GM12878 (cell line): ENCODE measurements at places on chromosomes 1 and 21. TPM values are rescaled to one million over a fixed set of nuclear protein-coding genes. Genes with fewer than 3 reads are reported as not detected.
A peak's percentile ranks its signal among the peaks of the same experiment; 100 is the strongest.

HTR1D gene
- not detected in 2 replicates for total RNA-seq

PER3 gene
- total RNA-seq: 0.11 and 0.31 TPM in 2 replicates

DNA sequence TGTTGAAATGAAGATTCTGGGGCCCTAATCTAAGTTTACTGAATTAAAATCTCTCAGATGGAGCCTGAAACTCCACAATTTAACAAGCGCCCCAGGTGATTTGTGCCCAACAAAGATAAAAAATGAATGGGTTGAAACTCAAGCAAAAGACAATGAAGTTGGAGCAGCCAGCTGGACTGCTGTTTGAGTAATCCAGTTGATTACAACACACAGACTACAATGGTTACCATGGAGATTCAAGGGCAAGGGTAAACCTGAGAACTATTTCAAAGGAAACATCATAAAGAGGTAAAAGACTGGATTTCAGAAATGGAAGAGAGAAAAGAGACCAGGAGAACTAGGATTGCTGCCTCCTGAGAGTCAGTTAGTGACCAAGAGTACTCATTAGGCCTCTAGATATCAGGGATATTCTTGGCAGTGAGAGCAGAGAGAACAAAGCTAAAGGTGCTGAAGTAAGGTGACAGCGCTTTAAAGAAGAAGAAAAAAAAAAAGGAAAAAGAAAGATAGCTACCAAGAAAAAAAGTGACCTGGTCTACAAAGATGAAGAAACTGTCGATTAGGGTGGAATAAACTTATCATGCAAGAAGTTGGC lies 44.5 kb downstream of the LRRC53 start:
- DNase-seq: no peak

DNA sequence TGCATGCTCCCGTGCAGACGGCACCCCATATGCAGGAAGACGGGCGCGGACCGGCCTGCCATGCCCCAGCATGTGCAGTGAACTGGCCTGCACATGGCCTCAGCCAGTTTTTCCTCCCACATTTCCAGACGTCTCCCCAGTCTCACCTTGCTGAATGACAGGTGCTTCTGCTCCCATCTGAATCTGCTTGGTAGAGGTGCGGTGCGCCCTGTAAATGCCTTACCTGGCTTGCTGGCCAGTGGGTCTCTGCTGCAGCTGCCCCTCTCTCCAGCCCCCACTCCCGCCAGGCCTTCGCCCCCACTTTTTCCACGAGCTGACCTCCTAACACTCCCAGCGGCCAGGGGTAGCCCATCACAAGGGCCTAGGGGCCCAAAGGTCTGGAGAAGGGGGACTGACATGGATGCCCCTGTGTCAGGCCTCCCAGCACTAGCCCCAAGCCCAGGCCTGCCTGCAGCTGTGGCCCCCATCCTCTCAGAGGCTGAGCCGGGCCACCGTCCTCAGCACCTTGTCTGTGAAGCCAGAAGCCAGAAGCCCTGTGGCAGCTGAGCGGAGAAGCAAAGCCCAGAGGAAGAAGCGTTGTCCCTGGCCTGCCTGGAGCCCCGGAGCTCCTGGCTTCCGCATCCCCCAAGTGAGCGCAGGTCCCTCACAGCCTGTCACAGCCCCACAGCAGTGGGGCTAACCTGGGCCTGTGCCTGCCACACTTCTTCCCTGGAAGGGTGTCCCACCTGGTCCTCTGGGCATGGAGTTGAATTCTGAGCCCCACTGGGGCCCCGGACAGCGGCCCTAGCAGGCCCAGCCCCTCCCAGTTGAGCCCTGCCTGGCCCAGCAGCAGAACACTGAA lies 3.7 kb upstream of the SLC19A1 start:
- no peak for DNase-seq

DNA sequence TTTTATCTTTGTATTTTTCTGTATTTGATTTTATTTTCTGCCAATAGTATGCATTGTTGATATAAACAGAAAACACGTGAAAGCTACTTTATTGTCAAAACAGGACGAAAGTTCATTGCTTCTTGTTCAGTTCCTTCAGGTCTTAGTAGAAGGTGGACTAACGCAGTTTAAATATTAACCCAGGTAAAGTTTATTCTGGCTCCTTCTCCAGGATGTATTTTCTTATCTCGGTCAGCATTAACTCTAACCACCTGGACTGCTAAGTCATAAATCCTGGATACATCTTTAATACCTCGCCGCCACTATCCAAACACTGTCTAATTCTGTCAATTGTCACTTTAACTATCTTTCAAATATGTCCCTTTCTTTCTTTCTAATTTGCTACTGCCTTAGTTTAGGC lies 5.7 kb upstream of the SOAT1 start:
- DNase-seq: no peak

TINAGL1 gene
- total RNA-seq: 0.23 and 0.40 TPM in 2 replicates

PSMB2 gene
- 115 and 120 TPM in 2 replicates for total RNA-seq

GCLM gene
- total RNA-seq: 11.1 and 11.6 TPM in 2 replicates

FCN3 gene
- total RNA-seq: 0.28 and 0.32 TPM in 2 replicates

DBT gene
- 7.6 and 7.7 TPM in 2 replicates for total RNA-seq

SPATA46 gene
- total RNA-seq: not detected in 2 replicates

GRCh38 chr1:31798433-31799195 lies 17.2 kb downstream of the SPOCD1 start:
- DNase-seq: no peak

GRCh38 chr1:910881-911721 lies 12.6 kb upstream of the SAMD11 start:
- DNase-seq: no peak

TNFRSF14 gene
- 76.2 and 79.1 TPM in 2 replicates for total RNA-seq

LRRC3 gene
- 0.21 and 0.31 TPM in 2 replicates for total RNA-seq

POU2F1 gene
- 21.1 and 21.7 TPM in 2 replicates for total RNA-seq

PDZK1IP1 gene
- total RNA-seq: not detected in 2 replicates

CACNA1E gene
- 19.4 and 22.0 TPM in 2 replicates for total RNA-seq

DNA sequence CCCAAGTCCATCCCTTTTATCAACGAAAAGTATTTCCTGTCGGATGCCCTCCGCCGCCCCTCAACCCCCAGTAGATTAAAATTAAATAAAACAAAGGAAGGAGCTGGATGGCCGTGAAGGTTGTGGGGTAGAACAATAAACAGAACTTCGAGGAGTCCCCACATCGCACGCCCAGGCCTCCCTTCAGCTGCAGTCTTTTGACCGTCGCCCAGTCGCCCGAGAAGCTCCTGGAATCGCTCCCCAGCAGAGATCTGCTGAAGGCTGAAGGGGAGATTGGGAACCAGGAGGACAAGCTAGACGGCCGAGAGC lies 905 bp downstream of the BARHL2 start:
- no peak for DNase-seq

GRCh38 chr1:19420606-19421005 lies 64.7 kb downstream of the CAPZB start:
- DNase-seq: no peak

- DNase-seq: no peak
Observed at GRCh38 chr1:175514387-175514953, 228.9 kb downstream of the TNR start.

GRCh38 chr1:202932476-202932875 lies 5.4 kb upstream of the KLHL12 start:
- DNase-seq: no peak

GRCh38 chr21:33279330-33279820 lies 13.2 kb downstream of the IL10RB start:
- DNase-seq: no peak

DNA sequence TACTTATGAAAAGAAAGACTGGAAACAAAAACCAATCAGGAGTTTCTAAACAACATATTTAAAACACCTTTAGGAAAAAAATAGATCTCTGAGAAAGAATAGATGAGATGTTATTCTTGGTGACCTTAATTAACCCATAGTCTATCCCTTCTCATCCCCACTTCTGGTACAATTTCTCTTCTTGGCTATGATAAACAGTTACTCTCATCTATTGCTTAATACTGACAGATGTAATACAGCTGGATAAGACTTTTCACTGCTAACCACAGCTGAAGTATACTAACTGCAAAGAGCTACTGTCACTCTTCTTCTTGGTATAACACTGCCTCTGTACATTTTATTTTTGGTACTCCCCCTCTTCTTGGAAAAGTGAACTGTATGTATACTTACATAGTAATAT lies 15.2 kb downstream of the EXTL2 start:
- no peak for DNase-seq

DNA sequence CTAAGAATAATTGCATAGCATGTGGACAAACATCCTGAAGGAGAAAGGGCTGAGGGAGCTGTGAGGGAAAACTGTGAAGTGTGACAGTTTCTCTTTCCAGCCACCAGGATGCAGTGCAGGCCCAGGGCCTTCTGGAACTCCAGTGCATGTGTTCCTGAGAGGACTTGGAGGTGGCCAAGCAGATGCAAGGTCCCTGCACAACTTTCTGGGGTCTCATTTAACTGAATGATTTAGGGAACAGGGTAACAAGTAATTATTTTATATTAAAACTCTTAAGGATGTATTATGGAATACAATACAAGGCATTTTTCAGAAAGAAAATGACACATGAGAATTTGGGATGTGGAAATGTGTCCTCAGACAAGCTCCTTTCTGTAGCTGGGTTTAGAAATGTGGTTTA lies 61.2 kb upstream of the MCOLN3 start:
- DNase-seq: no peak

DNA sequence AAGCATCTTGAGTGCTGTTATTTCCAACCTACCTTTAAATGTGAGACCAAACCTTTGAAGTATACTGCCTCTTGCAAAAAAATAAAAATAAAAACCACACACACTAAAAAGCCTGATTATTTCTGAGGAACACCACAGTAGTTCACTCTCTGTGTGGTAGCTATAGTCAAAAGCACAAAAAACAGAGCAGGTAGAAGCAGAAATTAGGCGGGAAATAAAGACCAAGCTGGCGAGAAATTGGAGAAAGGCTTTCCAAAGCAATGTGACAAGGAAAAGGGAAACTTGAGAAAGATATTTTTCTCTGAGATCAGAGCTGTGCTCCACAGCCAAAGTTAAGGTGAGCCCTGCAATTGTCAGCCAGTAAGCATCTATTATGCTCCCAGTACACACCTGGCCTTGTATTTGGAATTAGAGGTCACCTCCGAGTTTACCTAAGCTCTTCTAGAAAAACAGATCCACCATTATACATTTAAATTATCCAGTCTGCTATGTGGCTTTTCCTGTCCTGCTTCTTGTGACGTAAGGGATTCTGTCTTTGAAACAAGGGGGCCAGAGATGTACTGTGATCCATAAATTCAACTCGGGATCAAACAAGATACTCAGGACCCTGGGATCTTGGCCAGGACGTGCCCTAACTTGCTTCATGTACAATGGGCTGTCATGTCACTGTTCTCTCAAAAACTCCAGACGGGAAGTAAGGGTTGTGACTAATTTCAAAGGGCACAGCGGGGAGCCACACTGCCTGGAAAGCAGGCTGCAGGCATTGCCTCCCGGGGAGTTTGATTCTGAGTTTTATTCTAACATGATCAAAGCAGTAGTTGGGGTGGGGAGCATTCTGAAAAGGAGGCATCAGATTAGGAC lies 39.8 kb upstream of the RAB4A start:
- no peak for DNase-seq

DNA sequence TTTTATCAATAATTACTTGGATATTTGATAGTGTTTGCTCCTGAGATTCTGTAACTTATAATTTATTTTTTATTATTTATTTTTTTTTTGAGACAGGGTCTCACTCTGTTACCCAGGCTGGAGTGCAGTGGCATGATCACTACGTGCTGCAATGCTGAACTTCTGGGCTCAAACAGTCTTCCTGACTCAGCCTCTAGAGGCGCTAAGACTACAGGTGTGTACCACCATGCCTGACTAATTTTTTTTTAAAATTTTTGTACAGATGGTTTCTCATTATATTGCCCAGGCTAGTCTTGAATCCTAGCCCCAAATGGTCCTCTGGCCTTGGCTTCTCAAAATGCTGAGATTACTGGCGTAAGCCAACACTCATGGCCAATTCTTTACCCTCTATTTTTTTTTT lies 845.5 kb upstream of the ADGRL4 start:
- no peak for DNase-seq

- no peak for DNase-seq
Observed at GRCh38 chr1:2985694-2986548, 35.3 kb upstream of the ACTRT2 start.

PODN gene
- 0.10 and 0.11 TPM in 2 replicates for total RNA-seq

PDE9A gene
- 0.28 TPM in 1 of 2 replicates, not detected in the other for total RNA-seq

NUCKS1 gene
- total RNA-seq: 126 and 133 TPM in 2 replicates

DNA sequence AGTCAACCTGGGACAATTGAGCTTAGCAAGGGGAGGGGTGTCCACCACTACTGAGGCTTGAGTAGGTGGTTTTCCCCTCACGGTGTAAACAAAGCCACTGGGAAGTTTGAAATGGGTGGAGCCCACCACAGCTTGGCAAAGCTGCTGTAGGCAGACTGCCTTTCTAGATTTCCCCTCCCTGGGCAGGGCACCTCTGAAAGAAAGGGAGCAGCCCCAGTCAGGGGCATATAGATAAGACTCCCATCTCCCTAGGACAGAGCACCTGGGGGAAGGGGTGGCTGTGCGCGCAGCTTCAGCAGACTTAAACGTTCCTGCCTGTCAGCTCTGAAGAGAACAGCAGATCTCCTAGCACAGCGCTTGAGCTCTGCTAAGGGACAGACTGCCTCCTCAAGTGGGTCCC lies 758.4 kb downstream of the LTN1 start:
- DNase-seq: no peak

GRCh38 chr1:14724678-14725077 lies 126.2 kb downstream of the KAZN start:
- DNase-seq: no peak

DNA sequence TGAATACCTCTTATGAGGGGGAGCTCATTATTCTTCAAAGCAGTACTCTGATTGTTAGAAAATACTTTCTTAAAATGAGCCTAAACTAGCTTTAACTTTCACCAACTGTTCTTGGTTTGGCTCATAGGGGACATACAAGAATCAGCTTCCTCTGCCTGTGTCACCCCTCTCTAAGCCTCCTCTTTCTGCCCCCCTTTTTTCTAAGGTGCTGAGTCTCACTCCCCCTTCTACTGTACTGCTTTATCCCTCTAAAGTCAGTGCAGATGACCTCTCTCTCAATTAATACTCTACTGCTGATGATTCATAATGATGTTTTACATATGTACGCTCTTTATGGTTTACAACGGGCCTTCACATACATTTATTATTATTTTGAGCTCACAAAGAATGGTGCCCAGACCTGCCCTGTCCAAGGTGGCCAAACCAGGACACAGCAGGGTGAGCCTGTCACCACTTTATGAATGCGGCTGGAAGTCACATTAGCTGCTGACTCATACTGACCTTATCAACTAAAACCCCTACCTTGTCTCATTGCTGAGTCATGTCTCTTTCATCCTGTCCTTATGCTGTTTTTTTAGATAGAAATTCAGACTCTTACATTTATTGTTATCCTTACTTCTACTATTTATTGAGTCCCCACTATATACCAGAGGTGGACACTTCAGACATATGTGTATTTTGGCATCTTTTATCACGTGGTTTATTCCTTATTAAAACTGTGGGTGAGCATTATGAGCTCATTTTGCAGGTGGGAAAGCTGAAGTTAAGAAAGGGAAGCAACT lies 126.9 kb downstream of the RNF220 start:
- peak; percentile 16 for DNase-seq

GRCh38 chr1:81682490-81682889 lies 118.2 kb upstream of the ADGRL2 start:
- no peak for DNase-seq

GRCh38 chr1:6815726-6816125 lies 30.5 kb downstream of the CAMTA1 start:
- DNase-seq: no peak
